WTC11 (cell line): ENCODE measurements at places on chromosomes 7 and 10.

DNA sequence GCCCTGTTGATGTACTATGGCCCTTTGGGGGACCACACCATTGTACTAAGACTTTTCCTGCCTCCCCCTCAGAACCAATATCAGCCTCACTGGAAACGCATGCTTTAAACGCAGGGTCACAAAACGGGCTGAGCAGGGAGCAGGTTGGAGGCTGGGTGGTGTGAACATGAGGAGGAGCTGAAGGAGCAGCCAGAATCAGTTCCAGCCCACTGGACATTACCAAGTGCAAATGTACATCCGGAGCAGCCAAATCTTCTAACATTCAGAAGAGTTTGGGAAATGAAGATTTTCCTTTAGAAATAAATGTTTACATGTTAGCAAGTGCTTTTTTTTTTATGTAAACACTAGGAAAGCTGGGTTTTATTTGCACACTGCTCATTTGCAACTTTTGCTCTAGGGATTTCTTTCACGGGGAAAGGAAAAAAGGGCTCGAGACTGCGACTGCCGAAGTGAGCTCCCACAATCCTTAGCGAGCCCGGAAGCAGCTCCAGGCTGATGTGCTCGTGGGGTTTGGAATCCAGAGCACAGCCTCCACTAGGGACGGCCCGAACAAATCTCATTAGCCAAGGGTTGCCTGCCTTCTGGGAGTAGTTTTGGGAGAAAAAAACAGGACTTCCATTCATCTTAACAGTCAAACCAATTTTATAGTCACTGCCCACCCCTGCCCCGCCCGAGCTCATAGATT lies 108.0 kb upstream of the YAE1 start:
- no peak for DNase-seq

GRCh38 chr10:121081306-121081705 lies 230.1 kb downstream of the WDR11 start:
- DNase-seq = no peak

GRCh38 chr10:28878236-28878970 lies 201.1 kb downstream of the BAMBI start:
- no peak for DNase-seq

- DNase-seq = no peak
These were observed 152.1 kb downstream of the FZD1 start for GRCh38 chr7:91416155-91416865.

DNA sequence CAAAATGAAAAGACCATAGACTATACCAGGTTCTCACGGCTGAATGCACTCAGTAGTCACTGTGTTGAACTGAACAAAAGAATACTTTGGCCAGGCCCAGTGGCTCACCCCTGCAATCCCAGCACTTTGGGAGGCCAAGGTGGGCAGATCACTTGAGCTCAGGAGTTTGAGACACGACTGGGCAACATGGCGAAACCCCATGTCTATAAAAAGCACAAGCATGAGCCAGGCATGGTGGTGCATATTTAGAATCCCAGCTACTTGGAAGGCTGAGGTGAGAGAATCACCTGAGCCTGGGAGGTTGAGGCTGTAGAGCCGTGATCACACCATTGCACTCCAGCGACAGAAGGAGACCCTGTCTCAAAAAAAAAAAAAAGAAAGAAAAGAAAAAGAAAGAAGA lies 12.5 kb downstream of the SFXN4 start:
- DNase-seq = no peak

GRCh38 chr7:155798673-155799439 lies 13.4 kb downstream of the SHH start:
- DNase-seq = no peak

DNA sequence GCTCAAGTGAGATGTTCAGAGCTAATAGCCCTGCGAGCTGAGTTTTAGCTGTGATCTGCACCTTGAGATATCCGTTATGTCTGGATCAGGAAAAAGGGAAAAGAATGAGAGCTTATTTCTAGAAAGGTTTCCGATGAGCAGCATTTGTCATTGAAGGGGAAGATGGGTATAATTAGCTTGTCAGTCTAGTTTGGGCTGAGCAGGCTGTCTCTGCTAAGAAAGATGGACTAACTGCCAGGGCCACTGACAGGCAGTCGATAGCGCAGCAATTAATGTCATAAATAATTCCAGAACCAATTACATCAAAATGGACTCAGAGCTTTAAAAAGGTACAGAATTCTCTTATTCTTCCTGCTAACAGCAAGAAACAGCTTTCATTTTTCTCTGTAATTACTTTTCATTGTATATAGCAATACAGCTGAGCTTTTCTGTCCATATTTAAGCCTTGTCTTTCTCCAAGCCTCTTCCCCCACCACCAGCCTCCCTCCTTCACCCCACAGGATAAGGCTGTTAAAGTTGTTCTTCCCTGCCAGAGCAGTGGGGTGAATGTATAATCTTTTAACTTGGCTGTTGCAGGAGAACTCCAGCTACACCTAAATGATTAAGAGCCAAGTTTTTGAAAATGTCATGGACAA lies 1006.5 kb downstream of the KCNMA1 start:
- no peak for DNase-seq

DNA sequence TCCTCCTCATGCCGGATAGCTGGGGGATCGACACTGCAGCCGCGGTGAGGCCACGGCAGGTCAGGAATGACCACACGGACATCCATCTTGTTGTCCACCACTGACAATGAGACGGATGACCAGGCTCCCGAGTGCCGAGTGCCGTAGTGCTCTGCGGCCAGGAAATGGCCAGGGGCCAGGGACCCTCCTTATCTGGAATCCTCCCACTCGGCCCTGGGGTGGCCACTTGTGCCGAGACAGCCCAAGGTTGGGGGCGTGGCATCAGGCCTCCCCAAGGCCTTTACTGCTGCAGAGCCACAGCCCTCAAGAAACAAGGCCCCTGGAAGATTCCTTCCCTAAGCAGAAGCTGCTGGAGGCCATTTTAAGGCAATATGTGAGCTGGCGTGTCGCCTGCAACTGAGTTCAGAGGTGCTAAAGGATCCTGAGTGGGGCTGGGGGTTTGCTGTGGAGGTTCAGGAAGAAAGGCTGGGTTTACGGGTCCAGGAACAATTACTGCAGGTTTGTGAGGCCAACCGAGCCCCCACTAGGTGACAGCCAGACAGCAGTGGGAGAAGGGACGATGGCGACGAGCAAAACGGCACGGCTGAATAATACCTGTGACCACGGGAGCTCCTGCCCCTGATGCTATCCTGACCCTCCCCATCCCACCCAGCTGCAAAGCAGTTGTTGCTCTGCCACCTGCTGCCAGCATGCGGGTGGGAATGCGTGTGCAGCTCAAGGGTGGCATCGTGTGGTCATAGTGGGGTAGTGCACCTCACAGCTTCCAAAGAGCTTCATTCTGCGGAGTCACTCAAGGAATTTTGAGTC lies 31.6 kb upstream of the LEP start:
- DNase-seq = peak; percentile 76

GRCh38 chr10:18594574-18595156 lies 56.7 kb downstream of the NSUN6 start:
- DNase-seq = peak; percentile 57

DNA sequence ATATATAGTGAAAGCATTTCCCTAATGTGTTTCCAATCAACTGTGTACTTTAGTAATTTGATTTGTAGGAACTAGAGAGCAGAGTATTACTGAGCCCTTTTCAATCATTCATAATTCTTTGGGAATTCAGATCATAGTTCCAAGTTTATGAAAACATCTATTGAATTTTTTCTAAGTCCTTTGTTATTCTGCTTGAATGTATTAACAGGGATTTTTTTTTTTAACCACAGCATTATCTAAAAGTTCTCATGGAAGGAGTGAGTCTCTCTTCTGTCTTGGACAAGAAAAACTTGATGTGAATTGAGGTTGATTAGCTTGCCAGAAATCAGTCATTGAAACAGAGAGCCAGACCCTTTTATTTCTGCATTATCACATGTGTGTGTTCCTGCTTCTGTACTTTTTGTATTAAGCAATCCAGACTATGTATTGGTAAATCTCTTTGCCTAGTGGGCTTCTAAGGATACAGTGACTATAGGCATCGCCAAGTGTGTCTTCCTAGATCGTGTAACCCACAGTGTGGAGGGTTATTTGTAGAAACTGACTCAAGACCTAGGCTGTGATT lies 59.9 kb downstream of the BMPER start:
- DNase-seq = no peak

DNA sequence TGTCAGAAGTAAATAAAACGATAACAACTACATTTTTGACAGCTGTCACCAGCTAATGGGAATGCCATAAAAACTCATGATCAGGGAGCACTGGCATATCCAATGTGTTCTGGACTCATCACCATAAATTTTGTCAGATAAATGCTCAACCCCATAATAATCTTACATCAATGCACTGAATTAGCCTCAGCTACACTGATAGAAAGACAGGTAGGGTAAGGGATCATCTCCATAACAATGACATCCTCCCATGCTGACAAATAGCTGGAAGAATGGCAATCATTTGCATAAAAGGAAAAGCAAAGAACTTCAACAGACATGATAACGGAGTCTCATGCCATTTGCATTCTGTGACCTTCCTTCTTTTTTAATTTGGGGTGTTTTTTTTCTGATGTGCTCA lies 352.8 kb upstream of the PFKP start:
- DNase-seq = no peak

DNA sequence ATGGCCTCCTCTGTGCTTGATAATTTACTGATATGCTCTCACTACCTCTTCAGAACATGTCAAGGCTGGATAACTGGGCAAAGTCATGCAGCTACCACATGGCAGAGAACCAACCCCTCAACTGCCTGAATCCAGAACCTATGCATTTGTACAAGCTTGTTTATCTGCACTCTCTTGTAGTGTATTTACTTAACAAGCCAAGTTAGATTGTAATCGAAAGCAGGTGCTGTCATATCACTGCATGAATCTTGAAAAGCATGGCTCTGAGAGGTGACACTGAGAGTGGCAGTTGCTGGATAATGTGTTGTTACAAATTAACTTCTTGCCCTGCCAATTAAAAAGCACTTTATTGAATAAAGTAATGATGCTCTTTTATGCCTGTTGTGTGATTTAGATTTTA lies 588.6 kb downstream of the NRG3 start:
- no peak for DNase-seq

- no peak for DNase-seq
These were observed 125.5 kb upstream of the PODXL start for GRCh38 chr7:131681961-131682360.

DNA sequence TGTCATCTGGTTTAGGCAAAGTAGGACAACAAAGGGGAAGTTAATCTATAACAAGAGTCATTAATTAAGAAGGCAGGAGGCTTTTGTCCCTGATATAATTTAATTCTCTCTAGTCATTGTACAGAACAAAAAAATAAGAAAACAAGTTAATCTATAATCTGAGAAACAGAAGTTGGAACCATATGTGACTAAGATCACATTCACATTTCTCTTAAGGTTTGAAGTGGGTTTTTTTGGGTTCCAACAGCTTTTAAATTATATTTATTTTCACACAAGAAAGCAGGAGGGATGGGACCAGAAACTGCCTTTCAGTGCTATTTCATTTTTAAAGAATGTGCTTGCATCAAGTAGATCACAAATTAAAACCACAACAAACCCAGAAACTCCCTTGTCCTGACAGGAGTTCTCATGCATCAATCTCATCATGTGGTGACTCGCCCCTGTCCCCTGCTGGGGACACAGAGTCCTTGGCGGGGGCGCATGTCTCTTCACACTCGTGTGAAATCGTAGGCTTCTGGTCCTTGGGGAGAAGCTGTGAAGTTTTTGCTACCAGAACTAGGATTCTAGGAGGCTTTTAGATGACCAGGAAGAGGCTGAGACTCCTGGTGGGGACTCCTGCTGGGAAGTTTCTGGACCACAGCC lies 10.1 kb upstream of the OPN4 start:
- DNase-seq = no peak

DNA sequence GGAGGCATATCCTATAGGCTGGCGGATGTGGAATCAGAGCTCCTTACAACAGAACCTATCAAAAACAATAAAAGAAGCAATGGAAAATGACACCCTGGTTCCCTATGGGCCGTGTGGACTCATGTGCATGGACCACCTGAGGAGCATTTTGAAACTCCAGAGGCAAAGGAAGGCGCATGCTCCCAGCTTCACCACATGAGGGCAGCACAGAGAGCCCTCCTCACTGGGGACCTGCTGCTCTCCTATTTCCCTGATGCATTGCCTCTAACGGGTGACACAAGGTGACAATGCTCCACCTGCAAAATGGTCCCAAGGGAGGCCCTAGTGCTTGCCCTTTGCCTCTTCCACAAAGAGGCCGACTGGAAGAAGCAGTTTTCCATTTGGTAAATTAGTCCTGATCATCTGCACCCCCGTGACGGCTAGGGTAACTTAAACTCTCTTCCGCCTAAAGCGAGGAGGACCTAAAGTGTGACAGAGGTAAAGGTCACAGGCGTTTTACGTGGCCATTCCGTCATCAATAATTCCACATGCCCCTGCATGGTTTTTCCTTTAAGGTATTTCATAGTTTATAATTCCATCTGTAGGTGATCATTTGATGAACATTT lies 67.7 kb downstream of the GPAM start:
- DNase-seq = peak; percentile 72

DNA sequence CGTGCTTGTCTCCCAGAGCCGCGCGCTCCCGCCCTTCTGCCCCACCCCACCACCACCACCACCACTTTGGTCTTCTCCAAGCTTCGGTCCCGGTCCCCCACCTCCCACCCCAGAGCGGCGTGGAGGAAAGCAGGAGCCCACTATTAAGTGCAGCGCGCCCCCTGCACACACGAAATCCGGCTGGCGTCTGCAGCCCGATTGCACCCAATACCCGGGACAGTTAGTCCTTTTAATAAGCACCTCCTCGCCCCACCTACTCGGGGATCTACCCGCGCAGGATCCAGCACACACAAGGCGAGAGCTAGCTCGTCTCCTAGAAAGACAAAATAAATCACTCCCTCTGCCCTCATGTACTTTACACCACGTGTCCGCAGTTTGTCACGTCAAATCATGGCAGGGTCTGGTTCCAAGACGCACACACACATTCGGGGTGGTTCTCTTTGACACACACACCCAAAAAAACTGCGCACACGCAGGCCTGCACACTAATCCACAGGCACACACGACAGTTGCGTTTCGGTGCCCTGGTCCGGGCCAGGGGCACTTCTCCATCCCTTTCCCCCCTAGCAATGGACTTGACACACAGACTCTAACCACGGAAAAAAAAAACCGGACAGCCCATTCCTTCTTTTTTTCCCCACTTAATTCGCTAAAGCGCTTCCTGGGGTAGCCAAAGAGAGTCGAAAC lies 1.6 kb downstream of the SFMBT2 start:
- DNase-seq = no peak

GRCh38 chr7:142752376-142753225 lies 3.3 kb downstream of the PRSS1 start:
- no peak for DNase-seq

- no peak for DNase-seq
These were observed 85.5 kb downstream of the NKX6-2 start for GRCh38 chr10:132700156-132701098.

- DNase-seq = no peak
These were observed 187.2 kb downstream of the POU6F2 start for GRCh38 chr7:39164887-39165286.
